ENCODE measurements at places on chromosomes 13 and 19. TPM values are rescaled to one million over a fixed set of nuclear protein-coding genes. Genes with fewer than 3 reads are reported as not detected.

Gene SHISA2
- 119 TPM for total RNA-seq

Gene ETV2
- total RNA-seq: 0.49 TPM

Gene FCHO1
- total RNA-seq: 1.3 TPM

Gene SHISA7
- not detected for total RNA-seq

Gene CCNA1
- total RNA-seq: 1.3 TPM
